Activated T-helper 2 cell treated with anti-CD3 and anti-CD28 coated beads, Interferon-gamma antibody, Interleukin-2, Interleukin-4, amounts not matched to agents 10 μg/mL and 5 μg/mL and 100 μg/mL, durations not matched to agents 14 hours and 24 hours and 36 hours (primary cell): ENCODE measurements at places on chromosomes 6 and 20. TPM values are rescaled to one million over a fixed set of nuclear protein-coding genes. Genes with fewer than 3 reads are reported as not detected.

Gene CST4
- not detected in 2 replicates for total RNA-seq

Gene THBD
- not detected in 2 replicates for total RNA-seq

Gene EMILIN3
- total RNA-seq, result 0.07 TPM in 1 of 2 replicates, not detected in the other

Gene GTSF1L
- 0.48 TPM in 1 of 2 replicates, not detected in the other for total RNA-seq

Gene HCK
- total RNA-seq, result not detected in 2 replicates

Gene FAM83C
- total RNA-seq, result not detected in 2 replicates

Gene ASXL1
- 141 and 145 TPM in 2 replicates for total RNA-seq

Gene HAO1
- total RNA-seq, result not detected in 2 replicates
